ENCODE measurements at places on chromosomes 6 and 20. TPM values are rescaled to one million over a fixed set of nuclear protein-coding genes. Genes with fewer than 3 reads are reported as not detected.

The GFOD1 gene
- total RNA-seq = 16.3 TPM

The HLA-DRB5 gene
- total RNA-seq = not detected

The LPIN3 gene
- 10.0 TPM for total RNA-seq

The PPP1R16B gene
- total RNA-seq = 0.26 TPM

The HLA-DPA1 gene
- 1.1 TPM for total RNA-seq

The FAM209A gene
- total RNA-seq = not detected

The GMPR gene
- total RNA-seq = 0.53 TPM

The CGAS gene
- 3.6 TPM for total RNA-seq

The C6orf141 gene
- 7.8 TPM for total RNA-seq

The C20orf204 gene
- total RNA-seq = 1.2 TPM

The SLC22A7 gene
- total RNA-seq = not detected

The KCNS1 gene
- 0.53 TPM for total RNA-seq

The PLEKHG1 gene
- total RNA-seq = 10.5 TPM

The NCOA5 gene
- total RNA-seq = 9.5 TPM

The STX11 gene
- 0.51 TPM for total RNA-seq

The NECAB3 gene
- 8.1 TPM for total RNA-seq

The RAET1E gene
- 35.1 TPM for total RNA-seq

The TP53TG5 gene
- not detected for total RNA-seq

The HLA-B gene
- total RNA-seq = 59.5 TPM

The GCM1 gene
- not detected for total RNA-seq

The DACT2 gene
- total RNA-seq = 0.26 TPM

The BPIFA2 gene
- not detected for total RNA-seq

The TUBB2B gene
- total RNA-seq = under 0.01 TPM

The FILIP1 gene
- under 0.01 TPM for total RNA-seq

The BPIFB2 gene
- not detected for total RNA-seq

The SNAP91 gene
- total RNA-seq = not detected

The TNXB gene
- total RNA-seq = 2.4 TPM

The SLC44A4 gene
- 10.5 TPM for total RNA-seq

The FOXC1 gene
- total RNA-seq = 3.5 TPM

The SIM1 gene
- not detected for total RNA-seq

The SNPH gene
- total RNA-seq = 1.8 TPM

The ZFAND3 gene
- 41.3 TPM for total RNA-seq

The PLN gene
- not detected for total RNA-seq

The NPEPL1 gene
- total RNA-seq = 23.7 TPM

The RHAG gene
- not detected for total RNA-seq

The YIPF3 gene
- total RNA-seq = 62.3 TPM
